HS-5 (cell line): ENCODE measurements at places on chromosomes 5 and 9.
A peak's percentile ranks its signal among the peaks of the same experiment; 100 is the strongest.

- DNase-seq: peak; percentile 70
These were observed 61.4 kb upstream of the RANBP3L start for GRCh38 chr5:36363101-36363500.

DNA sequence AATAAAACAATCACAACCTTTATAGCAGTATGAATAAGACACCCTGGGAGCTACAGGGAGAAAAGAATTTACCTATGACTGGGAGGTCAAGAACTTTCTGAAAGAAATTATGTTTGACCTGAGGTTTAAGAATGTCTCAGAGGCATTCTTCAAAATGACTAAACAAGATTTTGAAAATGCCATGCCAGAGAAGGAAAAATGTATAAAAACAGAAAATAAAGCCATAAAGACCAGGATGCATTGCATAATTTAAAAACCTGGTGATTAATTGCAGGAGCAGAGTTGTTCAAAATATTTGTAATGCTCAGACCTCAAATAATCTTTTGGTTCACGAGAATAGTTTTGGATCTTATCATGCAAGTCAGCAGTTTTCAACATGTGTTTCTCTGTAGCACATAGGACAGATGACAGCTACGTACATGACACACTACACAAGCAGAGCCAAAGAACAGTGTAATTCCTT, 954.7 kb upstream of the ARRDC3 start:
- DNase-seq: peak; percentile 37

GRCh38 chr9:134364391-134365114, 38.3 kb downstream of the RXRA start:
- no peak for DNase-seq

DNA sequence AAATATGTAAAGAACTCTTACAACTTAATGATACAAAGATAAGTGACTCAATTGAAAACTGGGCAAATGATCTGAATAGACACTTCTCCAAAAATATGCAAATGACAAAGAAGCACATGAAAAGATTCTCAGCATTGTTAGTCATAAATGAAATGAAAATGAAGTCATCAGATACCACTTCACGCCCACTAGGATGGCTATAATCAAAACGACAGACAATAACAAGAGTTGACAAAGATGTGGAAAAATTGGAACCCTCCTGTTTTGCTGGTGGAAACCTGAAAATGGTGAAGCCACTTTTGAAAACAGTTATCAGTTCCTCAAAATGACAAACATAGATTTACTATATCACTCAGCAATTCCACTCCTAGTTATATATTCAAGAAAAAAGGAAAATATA, 7.9 kb upstream of the SYK start:
- DNase-seq: no peak

- DNase-seq: peak; percentile 56
These were observed 14.3 kb upstream of the TEK start for GRCh38 chr9:27094640-27095298.

DNA sequence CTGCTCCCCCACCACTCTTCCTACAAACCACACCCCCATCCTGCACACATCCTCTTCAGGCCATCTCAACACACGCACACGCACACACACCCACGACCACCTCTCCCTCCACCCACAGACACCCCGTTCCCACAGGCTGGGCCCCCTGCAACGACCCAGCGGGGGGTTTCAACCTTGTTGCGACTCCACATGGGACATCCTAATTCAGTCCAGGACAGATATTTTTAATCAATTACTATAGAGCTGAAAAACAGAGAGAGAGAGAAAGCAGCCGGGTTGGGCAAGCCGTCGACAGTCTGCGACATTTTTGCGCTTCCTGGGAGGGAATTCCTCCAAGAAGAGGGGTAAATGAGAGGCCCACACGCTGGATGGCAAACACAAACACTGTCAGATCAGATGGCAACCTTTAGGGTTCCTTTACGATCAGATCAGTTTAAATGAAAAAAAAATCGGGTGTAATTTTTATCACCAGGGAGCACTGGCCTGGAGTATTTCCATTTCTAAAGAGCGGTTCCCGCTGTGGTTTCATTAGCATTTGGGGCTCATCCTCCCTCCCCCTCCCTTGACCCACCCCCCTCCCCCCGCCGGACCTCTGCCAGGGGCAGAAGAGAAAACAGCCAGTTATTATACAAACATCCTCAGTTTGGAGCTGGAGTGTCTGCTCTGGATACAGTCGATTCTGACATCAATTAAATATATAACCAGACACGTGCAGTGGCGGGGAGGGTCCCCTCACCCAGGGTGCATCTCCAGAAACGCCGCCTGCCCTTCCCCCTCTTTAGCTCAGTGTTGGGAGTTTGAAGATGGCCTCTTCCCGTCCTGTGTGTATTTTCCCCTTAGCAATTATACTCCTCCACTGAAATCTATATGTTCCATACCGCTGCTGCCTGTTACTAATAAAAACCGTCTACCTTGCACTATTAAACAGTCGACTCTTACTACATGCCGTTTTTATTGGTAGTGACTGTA, 2.3 kb upstream of the IRX2 start:
- DNase-seq: no peak

DNA sequence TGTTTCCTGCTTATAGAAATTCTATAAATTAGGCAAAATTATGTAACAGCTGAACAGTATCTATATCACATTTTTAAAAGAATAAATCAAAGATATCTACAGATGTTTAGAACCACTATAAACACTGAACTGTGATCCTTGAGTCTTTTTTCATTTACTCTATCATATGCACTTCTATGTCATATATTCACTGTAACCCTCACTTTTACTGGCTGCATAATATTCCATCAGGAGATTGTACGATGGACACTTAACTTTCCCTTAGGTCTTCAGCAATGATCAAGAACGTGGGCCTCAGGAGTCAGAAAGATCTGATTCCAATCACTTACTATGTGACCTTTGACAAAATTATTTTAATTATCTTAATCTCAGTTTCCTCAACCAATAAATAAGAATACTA, 41.0 kb downstream of the CLINT1 start:
- DNase-seq: no peak

DNA sequence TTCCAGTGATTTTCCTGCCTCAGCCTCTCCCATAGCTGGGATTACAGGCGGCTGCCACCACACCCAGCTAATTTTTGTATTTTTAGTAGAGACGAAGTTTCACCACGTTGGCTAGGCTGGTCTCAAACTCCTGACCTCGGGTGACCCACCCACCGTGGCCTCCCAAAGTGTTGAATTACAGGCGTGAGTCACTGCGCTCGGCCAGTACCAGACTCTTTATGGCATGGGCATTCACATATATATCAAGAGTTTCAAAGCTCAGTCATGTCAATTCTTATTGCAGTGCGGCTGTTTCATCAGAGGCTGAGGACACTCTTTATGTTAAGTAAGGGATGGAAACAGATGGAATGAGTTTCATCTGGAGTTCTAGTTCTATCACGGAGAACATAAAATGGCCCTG, 315.2 kb upstream of the CDH6 start:
- no peak for DNase-seq

DNA sequence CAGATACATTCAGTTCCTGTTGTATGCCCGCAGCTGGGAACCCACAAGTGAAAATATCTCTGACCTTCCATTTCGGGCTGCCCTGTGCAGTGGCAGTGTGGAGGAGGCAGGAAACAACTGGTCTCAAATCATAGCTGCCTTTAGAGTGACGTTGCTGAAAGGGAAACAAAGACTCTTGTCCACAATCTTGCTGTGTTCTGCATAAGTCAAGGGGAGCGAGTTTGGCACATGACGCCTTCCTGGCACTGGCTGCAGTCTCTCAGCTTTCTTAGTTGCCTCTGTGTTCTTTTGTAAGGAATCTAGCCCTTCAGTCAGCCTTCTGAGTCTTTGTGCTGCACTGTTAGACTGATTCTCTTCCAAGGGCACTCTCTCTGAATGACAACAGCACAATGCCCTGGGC, 24.0 kb downstream of the ADAMTS16 start:
- no peak for DNase-seq
